NCI-H187 treated with DMSO at 0.1 percent for 48 hours (cell line): ENCODE measurements at places on chromosomes 6 and 20.

- DNase-seq, result no peak
Measured at GRCh38 chr6:106448000-106448426, 87.5 kb downstream of the CRYBG1 start.

- DNase-seq, result no peak
Measured at GRCh38 chr6:11276911-11277274, 44.4 kb upstream of the NEDD9 start.

DNA sequence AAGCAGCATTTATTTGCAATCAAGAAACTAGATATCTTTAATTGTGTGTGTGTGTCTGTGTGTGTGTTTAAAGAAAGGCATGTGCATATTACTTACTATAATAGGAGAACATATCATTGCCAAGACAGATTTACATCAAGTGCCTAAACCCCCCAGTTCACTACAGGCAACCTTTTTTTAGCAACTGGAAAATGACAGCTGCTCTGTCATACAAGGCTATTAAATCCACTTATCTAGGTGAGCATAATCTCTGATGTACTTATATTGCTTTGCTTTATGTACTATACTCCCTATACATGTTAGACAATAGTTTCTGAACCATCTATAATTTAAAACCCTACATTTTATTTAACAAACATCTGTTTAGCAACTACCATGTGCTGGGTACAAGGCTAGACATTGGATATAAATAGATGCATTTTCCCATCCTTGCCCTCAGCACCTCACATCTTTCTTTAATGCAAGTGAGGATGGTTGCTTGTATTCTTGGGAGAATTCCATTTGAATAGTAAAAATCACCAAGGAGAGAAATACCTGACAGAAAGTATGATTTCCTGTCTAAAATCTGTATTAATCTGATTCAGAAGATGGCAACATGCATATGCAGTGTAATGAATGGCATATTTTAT, 398.3 kb downstream of the LAMA2 start:
- DNase-seq, result no peak

DNA sequence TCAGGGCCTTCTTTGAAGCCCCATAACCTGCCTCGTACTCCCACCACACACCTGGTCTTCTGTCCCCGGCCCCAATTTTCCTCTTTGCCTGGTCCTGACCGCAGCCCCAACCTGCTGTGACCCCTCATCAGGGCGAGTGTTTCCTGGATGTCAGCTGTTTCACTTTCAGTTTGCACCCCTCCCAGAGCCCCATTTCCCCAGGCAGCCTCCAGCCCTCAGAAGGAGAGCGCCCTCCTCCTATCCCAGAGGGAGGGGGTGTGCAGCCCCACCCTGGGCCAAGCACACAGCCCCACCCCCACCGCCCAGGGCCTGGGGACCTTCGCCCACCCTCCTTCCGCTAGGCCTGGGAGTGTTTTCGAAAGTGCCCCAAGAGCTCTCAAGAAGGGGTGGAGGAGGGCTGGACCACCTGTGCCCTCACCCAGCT, 1.5 kb downstream of the BAK1 start:
- no peak for DNase-seq

- DNase-seq, result no peak
Measured at GRCh38 chr6:30942338-30943060, 1.7 kb downstream of the MUCL3 start.

DNA sequence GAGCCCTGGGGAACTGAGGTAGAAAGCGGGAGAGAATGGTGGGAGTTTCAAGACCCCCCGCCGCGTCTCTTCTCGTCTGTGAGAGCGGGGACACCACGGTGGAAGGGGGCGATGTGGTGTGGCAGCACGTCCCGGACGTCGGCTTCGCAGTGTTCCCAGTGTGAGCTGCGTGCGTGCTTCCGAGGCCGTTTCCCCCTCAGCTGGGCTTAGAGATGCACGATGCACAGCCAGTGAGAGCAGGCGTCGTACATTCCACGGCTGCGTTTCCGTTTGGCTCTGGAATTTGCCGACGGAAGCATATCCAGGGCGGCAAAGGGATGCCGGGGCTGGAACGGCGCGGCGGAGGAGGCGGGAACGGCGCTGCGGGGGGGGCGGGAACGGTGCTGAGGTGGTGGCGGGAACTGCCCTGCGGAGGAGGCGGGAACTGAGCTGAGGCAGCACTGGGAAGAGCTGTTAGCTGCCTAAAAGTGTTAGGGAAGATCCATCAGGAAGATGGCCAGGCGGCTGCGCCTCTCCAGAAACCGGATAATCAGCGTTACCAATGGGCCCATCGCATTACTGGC, 37.7 kb downstream of the KIF25 start:
- no peak for DNase-seq

GRCh38 chr6:30340589-30341054, 4.3 kb upstream of the RPP21 start:
- DNase-seq, result no peak

- no peak for DNase-seq
Measured at GRCh38 chr6:96465321-96465903, 56.2 kb upstream of the UFL1 start.

DNA sequence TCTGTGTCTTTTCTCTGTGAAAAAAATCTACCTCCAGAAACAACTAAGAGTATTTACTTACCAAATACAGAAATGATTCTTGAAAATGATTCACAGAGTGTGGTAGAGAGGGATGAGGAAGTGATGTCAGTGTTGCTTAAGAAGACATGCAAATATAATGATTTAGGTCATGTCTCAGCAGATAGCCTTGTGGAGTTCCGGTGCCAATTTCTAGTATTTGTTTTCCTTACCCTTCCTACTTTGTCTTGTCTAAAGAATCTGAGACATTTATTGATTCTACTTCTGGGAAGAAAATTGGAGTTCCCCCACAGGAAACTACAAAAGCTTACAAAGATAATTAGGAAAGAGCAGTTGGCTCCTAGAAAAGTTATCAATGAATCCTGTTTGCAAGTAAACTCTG, 68.8 kb downstream of the GJA1 start:
- no peak for DNase-seq

DNA sequence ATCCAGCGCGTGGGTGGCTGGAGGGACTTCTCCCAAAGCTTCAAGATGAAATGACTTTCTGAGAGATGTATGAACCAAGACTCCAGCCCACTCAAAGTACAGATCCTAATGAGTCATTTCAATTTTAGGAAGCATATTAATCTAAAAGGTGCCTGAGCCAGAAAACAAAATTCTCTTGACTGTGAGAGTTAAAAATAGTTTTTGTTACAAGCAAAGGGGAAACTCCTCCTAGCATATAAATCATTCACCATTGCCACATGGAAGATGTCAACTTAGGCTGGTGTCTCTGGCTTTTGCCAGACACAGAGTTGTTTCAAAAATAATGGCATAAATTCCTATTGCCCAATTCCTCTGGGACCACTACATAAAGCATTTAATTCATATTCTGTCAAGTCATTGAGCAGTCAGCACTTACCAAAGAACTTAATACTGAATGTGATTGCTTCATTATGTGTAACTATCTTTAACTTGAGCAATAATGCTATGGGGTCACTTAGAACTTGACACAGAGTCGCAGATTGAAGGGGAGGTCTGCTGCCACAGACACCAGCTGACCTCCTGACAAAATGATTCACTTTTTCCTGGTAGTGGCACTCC, 280.6 kb downstream of the SLC35F1 start:
- DNase-seq, result no peak

GRCh38 chr20:25389858-25390537, 637 bp downstream of the ABHD12 start:
- no peak for DNase-seq

GRCh38 chr6:139368661-139369060, 5.8 kb downstream of the CITED2 start:
- no peak for DNase-seq

DNA sequence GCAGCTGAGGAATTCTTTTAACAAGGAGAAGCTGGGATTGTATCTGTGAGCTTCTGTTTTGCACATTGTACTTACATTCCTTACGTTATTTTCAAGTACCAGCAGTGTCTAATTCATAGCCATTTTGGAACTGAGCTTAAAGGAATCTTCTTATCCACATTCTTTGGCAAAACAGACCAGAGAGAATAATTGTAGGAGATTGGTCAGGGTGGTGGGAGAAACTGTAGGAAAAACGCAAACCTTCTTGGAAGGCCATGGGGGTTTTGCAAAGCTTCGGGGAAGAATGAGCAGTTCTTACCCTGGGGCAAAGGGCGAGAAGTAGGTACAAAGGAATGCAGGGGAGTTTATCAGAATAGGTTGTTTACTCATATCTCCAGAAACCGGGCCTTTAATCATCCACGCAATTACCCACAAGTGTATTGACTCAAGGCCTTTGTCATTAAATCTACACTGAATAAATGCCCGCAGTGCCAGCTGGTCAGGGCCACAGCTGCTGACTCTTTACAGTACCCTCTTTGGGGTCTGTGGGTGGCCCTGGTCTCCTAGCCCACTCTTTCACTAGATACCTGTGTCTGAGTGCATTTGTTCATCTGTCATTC, 39.6 kb upstream of the SPTLC3 start:
- DNase-seq, result no peak

GRCh38 chr6:26164120-26164505, 76.9 kb downstream of the HFE start:
- no peak for DNase-seq

DNA sequence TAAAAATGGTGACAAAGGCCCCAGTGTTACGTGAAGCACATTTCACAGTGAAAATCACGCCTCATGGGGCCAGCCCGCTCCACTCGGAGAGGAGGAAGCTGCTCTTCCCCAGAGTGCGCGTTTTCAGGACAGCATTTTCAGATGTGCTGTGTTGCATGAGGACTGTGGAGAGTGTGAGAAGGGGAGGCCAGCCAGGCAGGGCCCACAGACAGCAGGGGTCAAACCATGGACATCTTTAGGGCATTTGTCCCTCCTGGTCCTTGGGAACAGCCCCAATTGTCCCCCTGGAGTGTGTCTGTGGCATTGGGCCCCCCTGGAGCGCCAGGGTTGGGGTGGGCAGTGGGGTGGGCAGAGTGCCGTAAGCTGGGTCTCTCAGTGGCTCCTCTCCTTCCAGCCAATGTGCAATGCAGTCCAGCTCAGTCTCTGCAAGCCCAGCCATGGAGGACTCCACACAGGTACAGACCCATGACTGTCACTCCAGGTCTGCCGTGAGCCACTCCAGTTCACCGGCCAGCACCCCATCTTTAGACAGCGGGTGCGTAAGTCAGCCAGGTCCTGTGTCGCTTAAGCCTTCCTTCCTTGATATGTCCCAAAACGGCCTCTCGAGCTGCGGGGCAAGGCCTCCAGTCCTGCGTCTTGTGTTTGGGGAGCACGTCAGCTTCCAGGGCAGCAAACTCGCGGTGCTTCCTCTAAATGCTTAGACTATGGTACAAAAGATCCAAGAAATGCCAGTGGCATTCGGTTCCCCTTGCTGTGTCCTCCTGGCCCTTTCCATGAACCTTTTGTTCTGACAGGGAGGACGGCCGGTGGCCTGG, 159.3 kb upstream of the AFDN start:
- DNase-seq, result no peak

GRCh38 chr20:3660262-3661059, 2.7 kb downstream of the GFRA4 start:
- no peak for DNase-seq

DNA sequence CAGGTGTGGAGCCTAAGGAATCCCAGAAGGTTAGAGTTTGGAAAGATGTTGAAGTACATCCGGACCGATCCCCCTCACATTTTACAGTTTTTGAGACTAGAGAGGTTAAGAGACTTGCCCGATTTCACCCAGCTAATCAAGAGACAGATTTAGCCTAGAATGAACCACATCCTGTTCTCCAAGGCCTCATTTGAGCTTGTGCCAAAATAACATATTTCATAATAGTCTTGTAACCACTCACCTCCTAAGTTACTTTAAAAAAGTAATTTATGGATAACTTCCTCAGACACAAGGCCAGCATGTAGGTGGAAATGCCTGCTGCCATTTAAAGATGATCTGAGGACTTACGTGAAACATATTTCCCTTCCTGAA, 39.8 kb upstream of the ARHGAP18 start:
- DNase-seq, result no peak

GRCh38 chr20:62214067-62214466, 6.0 kb downstream of the HRH3 start:
- DNase-seq, result no peak

DNA sequence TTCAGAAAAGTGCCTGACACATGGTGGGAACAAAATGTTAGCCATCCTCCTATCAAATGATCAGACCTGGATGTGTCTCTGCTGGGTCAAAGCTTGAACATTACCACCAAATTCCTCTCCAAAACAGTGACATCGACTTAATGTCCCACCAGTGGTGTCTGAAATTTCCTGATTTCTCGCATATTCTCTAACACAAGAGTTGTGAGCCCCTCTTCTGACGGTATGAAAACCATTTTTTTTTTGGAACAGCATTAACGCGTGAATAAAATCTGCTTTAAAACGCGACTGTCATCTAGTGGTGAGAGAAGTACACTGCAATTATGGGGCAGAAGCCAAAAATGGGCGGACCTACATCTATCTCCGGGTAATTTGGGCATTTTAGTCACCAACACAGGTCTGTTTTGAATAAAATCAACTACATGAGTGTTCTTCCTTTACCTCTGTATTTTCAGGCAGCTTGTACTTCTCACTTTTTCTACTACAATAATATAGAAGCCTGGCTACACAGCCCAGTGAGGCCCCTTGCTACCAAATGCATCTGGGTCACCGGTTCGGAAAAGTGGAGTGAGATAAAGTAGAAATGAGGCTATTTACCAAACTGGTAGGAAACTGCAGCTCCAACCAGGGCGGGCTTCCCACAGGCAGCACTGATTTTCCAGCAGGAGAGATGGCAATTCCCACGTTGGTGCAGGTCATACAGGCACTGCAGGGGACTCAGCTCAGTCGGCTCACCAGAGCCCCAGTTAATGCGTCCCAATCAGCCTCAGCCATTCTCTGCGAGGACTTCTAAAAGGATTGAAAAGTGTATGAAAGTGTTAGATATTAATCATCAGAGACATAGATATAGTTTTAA, 27.4 kb downstream of the MGME1 start:
- DNase-seq, result no peak

DNA sequence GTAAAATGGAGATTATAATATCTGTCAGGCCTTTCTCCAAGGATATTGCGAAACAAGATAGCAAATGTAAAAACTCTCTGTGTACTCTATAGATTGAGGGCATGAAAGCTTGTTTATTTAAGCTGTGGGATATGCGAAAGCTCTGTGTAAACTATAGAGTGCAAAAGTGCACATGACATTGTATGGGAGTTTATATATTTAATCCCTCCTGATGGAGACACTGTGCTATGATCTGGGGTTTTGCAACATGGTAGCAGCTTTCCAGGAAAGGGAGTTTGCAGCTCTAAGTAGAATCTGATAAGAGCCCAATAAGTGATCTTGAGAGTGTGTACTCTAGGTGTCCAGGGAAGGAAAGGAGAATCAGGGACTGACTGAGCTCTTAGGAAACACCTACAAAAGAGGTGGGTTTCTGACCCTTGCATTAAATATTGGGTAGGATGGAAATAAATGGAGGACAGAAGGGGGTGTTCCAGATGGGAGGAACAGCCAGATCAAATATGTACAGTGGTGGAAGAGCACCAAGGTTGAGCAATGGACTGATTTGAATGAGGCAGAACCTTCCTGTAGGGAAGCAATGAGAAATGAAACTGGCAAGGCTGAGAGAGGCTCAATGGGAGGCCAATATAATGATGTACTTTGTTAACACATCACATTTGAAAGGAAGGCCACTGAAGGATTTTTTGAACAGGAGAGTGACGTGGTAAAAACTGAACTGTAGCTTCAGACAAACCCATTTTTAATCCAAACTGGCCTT, 450.1 kb downstream of the GJA1 start:
- no peak for DNase-seq
